ENCODE measurements at places on chromosomes 4 and X.
A peak's percentile ranks its signal among the peaks of the same experiment; 100 is the strongest.

GRCh38 chr4:95085124-95085833 is 327.5 kb downstream of the BMPR1B start:
- DNase-seq: no peak

GRCh38 chrX:72296991-72297390 is 8.7 kb downstream of the CITED1 start:
- no peak for DNase-seq

DNA sequence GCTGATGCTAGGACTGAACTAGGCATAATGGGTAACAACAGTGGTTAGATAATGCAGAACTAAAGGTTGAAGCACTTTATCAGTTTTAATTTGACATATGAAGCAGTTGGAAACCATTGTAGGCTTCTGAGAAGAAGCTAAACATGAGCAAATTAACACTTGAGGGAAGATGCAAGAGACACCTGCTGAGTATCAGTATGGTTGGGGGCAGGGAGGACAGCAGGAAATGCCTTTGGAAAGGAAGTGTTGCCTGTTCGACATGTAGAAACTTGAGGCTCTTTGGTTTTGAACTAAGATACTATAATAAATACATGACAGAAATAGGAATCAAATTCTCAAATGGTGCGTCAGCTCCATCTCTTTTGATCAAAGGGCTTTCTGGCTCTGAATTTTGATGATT is 115.6 kb downstream of the FHIP1A start:
- no peak for DNase-seq

DNA sequence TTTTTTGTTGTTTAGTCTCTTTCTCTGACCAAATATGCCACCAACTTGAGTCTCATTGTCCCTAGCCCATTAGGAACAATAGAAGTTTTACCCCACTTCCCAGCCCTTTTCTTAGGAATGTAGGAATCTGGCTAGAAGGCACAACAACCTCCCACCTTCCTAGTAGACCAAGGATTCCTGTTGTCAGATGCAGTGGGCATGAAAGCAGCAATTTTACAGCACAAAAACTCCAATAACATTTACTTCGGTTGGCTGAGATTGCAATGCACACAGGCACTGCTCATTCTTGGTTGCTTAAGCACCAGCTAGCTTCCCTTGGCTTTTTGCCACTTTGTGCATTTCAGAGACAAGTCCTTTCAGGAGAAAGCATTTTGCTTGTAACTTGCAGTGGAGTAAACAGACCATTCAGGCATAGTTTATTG is 312.8 kb downstream of the TENM3 start:
- no peak for DNase-seq

GRCh38 chr4:168550064-168550766 is 53.4 kb downstream of the PALLD start:
- DNase-seq: no peak

GRCh38 chr4:183268556-183268955 is 51.5 kb downstream of the CLDN22 start:
- DNase-seq: no peak

DNA sequence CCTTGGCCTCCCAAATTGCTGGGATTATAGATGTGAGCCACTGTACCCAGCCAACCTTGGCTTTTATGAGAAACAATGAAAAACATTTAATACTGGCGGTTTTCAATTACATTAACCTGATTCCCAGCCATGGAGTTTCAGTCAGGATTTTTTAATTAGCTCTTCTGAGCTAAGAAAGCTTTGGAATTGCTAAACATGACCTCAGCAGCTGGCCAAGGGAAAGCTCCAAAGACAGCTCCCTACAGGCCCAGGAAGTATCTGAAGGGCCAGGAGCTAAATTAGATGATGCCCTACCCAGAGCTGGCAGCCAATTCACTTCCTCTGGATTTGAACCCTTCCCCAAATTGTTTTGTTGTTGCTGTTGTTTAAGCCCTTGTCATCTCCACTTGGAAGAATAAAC is 26.5 kb upstream of the FUNDC1 start:
- no peak for DNase-seq

DNA sequence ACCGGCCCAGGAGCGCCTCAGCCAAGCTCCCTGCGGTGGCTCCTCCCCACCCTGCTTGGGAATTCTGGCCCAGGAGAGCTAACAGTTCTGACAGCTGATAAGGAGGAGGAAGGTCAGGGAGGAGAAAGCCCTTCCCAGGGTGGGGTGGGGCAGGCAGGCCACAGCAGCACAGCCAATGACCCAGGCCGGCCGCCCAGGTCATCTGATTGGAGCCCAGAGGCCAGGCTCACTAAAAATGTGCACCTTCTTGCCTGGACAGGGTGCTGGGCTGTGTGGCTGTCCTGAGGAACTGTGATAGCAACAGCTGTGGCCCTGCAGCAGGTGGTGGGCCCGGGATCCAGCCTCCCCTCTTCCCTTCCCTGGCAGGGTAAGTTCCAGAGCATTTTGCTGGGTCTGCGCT is 17.2 kb upstream of the SH3TC1 start:
- no peak for DNase-seq

DNA sequence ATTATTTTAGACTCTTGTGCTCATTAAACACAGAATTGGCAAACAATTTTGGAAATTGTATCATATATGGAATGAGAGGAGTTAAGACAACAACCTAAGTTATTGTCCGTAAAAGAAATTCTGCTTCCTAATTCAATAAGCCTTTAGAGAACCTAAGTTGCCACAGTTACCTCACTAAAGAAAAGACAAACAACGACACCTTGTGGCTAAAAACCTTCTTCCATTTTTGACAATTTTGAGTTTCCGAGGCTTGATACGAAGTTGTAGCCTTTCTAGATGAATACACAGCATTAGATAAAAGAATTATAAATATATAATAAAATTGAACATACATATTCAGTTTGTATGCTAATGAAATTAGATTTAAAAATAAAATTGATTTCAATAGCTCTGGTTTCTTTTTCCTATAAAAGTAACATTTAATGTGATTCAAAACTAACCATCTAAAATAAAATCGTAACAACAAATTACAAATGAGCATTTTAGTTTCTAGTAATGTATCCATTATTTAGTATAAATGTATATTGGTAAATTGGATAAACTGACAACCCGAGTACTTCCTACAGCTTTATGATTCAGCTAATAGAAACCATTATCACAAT is 275.1 kb downstream of the GPM6A start:
- DNase-seq: peak; percentile 72

- no peak for DNase-seq
Observed at GRCh38 chr4:89653012-89653411, 183.9 kb downstream of the SNCA start.

DNA sequence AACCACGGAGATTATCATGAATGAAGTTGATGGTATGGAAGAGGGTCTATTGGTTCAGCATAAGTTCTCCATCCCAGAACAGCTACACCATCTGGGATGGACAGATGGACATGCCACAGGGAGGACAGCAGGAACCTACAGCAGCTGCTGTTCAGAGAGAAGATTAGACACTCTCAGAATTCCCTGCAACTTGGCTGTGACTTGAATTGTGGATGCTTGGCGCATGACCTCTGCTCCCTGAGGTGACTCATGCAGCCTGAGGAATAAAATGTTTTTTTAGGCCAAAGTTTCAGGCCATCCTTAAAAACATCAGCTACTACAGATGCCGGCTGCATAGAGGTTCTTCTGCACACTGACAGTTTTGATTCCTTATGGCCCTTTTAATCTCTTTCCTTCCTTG is 97.3 kb downstream of the RS1 start:
- DNase-seq: no peak

DNA sequence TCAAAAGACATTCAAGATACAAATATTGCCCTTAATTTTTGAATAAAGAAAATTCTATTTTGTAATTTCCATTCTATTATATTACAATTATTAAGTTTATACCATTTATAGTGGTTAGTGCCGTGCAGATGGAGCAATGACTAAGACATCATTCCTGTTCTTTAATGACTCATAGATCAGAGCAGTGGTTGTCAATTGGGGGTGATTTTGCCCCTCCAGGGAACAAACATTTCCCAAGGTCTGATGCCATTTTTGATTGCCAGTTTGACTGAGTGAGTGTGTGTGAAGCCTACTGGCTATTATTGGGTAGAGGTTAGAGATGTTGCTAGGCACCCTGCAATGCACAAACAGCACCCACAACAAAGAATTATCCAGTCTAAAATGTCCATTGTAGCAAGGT is 97.9 kb upstream of the DDIT4L start:
- no peak for DNase-seq

DNA sequence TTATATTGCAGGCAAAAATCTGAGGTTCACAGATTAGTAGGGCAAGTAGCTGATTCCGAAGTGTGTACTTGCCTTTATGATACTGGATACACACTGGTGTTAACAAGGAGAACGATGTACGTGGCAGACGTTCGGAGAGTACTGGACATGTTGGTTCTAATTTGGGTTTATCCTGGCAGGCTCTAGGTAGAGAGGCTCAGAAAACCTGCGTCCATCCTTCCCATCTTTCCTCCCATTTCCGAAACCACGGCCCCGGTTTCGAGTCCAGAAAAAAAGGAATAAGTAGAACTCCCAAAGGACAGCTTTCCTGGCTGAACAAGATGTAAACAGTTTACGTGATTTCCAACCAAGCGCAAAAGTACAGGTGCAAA is 351 bp upstream of the SLC30A9 start:
- DNase-seq: no peak

GRCh38 chrX:112341598-112341997 is 259.0 kb upstream of the TRPC5 start:
- no peak for DNase-seq

DNA sequence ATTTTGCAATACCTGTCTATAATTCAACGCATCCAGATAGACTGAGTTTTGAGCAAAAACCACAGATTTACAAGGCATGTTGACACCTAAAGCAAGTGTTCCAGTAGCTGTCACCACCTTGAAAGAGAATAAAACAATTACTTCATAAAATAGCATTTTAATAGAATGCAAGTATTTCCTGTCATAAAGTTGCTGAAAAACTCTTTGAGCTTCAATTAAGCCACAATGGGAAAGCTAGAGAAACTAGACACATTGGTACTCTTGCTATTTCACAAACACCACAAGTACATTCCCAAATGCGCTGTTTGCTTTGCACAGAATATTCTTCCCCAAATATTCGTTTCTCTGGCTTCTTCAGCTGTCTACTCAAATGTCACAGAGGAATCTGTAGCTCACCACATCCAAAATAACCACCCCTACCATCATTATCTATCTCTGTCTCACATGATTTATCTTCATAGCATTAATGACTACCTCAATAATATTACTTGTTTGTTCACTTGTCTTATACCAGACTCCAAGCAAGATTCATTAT is 70.3 kb downstream of the DDX60 start:
- no peak for DNase-seq

- DNase-seq: no peak
Observed at GRCh38 chr4:60805500-60806313, 394.4 kb upstream of the ADGRL3 start.

- DNase-seq: no peak
Observed at GRCh38 chrX:128975745-128976144, 547.5 kb downstream of the SMARCA1 start.

- no peak for DNase-seq
Observed at GRCh38 chr4:25405453-25405852, 28.4 kb downstream of the ANAPC4 start.

DNA sequence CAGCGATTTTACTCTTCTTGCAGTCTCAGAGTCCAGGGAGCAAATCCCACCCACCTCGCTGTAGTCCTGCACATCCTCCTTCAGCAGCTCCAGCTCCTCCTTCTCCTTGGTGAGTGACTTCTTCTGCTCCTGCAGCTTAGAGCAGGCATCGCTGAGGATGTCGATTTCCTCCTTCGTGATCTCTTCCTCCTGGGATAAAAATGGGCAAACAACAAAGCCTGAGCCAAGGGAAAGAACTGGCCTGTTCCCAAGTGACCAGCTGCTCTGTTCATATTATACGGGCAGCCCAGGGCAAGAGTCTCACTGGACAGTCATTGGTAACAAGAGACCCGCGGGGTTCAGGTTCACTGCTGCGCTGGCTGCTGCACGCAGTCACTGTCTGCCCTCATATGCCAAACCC is 26.2 kb downstream of the FGFR3 start:
- no peak for DNase-seq

Measured in HCT116 (cell line).